ENCODE measurements at places on chromosomes 7 and 10.

DNA sequence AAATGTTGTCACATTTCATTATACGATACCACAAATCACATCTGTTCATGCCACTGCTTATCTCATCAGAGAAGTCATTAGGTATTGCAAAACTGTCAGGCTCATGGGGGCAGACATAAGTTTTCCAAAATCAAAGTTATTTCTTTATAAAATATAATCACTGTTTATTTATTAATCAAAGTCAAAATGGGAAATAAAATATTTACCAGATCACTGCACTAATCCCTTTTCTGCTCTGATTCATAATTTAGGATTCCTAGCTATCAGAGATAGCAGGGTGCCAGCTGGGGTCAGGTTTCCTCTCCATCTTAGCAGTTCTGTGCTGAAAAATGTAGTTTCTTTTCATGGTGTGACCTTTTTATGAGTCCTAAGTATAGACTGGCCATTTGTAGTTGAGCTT, 117.7 kb upstream of the LANCL2 start:
- no peak for DNase-seq

GRCh38 chr10:88783724-88784123, 18.8 kb upstream of the LIPM start:
- DNase-seq = no peak

- DNase-seq = peak; percentile 53
These were observed 89.0 kb downstream of the JMJD1C start for GRCh38 chr10:63376560-63377304.

GRCh38 chr7:22849662-22850061, 27.0 kb upstream of the TOMM7 start:
- DNase-seq = no peak

GRCh38 chr7:120947980-120948379, 2.6 kb upstream of the ING3 start:
- no peak for DNase-seq

All from GM13976 (cell line).